Activated B cell treated with CpG ODN at 0.5 μM for 24 hours (primary cell): ENCODE measurements at places on chromosomes 7 and 10.

- no peaks in the 10 kb centered on the region for H3K36me3 ChIP-seq
- no peak overlapping the region for H3K4me3 ChIP-seq
- H3K27ac ChIP-seq, result no peak overlapping the region
- no peaks in the 10 kb centered on the region for H3K4me1 ChIP-seq
- no peak for DNase-seq
Observed at GRCh38 chr7:135768467-135768866, 19.9 kb upstream of the FAM180A start.

DNA sequence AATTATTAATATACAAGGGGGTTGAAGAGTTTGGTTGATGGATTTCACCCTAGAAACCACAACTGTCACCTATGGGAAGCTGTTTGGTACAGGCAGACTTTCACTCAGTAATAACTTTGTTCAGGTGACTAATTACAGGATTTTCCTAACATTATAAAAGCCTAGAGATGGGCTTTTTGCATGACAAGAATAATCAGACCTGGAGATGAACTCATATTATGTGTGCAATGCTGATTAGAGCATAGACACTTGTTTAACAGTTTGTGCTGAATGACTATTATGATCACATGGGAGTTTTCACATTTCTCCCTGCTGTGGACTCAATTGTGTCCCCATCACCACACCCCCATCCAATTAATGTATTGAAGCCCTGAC lies 90.2 kb upstream of the STEAP4 start:
- DNase-seq, result no peak
- no peak overlapping the region for H3K27ac ChIP-seq
- peaks cover 10% of the 10 kb centered on the region for H3K4me1 ChIP-seq
- H3K4me3 ChIP-seq, result no peak overlapping the region
- no peaks in the 10 kb centered on the region for H3K36me3 ChIP-seq

- H3K4me3 ChIP-seq, result no peak overlapping the region
- H3K27me3 ChIP-seq, result no peaks in the 10 kb centered on the region
- H3K27ac ChIP-seq, result no peak overlapping the region
Observed at GRCh38 chr7:80263333-80263732, 128.7 kb downstream of the GNAI1 start.

DNA sequence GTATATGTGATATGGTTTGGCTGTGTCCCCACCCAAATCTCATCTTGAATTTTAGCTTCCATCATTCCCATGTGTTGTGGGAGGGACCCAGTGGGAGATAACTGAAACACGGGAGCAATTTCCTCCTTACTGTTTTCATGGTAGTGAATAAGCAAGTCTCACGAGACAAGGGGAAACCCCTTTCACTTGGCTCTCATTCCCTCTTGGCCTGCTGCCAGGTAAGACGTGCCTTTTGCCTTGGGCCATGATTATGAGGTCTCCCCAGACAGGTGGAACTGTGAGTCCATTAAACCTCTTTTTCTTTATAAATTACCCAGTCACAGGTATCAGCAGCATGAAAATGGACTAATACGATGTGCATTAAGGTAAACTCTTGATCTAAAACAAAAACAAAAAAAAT lies 357.1 kb upstream of the AOAH start:
- peak overlapping the region; percentile 22 for H3K27ac ChIP-seq
- H3K4me1 ChIP-seq, result peaks cover 9% of the 10 kb centered on the region
- H3K4me3 ChIP-seq, result no peak overlapping the region

DNA sequence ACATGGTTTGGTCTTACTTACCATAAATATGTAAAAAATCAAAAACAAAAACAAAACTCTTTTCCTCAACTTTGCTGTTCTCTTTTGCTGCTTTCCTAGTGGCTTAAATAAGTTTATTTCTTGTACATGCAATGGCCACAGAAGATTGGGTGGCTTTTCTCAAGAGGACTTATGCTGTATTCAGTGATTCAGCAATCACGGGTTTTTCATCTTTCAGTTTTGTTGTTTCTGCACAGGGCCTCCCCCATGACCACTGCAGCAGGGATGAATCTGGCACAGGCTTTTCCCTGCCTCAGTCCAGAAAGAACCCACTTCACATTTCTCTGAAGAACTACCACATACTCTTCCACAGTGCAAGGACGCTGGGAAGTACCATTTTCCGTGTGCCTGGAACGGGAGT lies 355.0 kb downstream of the RNLS start:
- no peak overlapping the region for H3K27ac ChIP-seq
- H3K4me1 ChIP-seq, result no peaks in the 10 kb centered on the region
- H3K4me3 ChIP-seq, result no peak overlapping the region
- DNase-seq, result no peak
- no peaks in the 10 kb centered on the region for H3K36me3 ChIP-seq

- no peak overlapping the region for H3K27ac ChIP-seq
- H3K4me3 ChIP-seq, result no peak overlapping the region
- H3K27me3 ChIP-seq, result no peaks in the 10 kb centered on the region
- H3K4me1 ChIP-seq, result peaks cover 30% of the 10 kb centered on the region
- DNase-seq, result no peak
Observed at GRCh38 chr7:105187302-105188169, 173.5 kb downstream of the KMT2E start.

DNA sequence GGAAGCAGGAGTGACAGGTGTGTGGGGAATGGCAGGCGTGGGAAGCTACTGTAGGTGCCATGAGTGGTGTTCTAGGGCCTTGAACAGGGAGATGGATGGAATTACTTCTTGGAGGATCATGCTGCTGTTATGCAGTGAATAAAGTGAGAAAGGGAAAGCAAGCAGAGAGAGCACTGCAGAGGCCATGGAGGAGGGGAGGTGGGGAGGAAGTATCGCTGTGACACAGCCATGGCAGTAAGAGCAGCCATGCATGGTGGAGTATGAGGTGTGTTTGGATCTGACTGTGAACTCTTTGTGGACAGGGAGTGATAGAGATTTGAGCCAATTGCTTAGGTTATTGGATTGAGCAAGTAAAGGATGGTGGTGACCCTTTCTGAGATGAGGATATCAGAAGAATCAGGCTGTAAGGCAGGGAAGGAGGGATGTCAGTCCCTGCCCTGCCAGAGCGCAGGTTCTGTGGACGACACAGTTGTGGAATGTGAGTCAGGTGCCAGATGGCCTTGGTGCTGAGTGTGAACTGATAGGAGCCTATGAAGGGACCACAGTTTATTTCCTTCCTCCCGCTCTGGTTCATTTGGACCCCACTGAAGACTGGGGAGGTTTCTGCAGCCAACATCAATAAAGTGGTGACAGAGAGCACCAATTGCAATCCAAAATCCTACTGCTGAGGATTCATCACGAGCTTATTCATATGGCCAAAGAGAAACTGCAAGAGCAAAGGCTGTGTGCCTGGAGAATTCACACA lies 105.5 kb upstream of the TMEM72 start:
- H3K36me3 ChIP-seq, result no peaks in the 10 kb centered on the region
- H3K4me1 ChIP-seq, result no peaks in the 10 kb centered on the region
- no peak overlapping the region for H3K4me3 ChIP-seq
- peaks cover 8% of the 10 kb centered on the region for H3K27me3 ChIP-seq
- DNase-seq, result no peak

DNA sequence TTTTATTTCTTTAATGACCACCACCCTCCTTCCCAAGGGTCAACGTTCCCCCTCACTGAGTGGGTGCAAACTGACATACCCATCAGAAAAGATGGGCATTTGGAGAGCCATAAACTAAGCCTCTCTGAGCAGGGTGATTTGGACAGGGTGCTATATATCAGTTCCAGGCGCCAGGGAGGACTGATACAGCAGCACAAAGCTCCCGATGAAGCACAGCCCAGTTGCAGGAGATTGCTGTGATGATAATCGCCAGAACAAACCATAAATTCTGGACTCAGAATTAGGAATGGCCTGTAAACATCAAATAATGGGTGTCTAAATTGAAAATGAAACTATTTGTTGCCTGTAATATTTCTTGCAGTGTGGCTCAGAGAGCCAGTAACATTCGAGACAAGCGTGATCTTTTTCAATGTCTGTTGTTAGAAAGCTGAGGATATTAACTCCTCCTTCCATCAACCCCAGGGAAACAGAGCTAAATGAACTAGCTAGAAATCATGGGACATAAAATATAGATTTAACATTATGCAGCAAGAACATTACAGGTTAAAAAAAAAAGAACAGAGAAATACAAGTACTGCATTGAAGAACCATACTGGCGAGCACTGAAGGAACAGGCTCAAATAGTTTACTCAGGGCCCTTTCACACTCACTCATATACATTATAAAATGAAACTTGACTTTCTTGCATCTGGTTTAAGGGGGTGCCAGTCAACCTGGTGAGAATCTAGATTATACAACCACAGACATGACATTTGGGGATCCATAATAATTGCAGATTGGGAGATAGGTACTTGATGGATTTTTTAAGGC lies 137.5 kb upstream of the LRRTM3 start:
- H3K4me1 ChIP-seq, result no peaks in the 10 kb centered on the region
- H3K27me3 ChIP-seq, result no peaks in the 10 kb centered on the region
- H3K4me3 ChIP-seq, result no peak overlapping the region
- H3K36me3 ChIP-seq, result no peaks in the 10 kb centered on the region
- H3K27ac ChIP-seq, result no peak overlapping the region

DNA sequence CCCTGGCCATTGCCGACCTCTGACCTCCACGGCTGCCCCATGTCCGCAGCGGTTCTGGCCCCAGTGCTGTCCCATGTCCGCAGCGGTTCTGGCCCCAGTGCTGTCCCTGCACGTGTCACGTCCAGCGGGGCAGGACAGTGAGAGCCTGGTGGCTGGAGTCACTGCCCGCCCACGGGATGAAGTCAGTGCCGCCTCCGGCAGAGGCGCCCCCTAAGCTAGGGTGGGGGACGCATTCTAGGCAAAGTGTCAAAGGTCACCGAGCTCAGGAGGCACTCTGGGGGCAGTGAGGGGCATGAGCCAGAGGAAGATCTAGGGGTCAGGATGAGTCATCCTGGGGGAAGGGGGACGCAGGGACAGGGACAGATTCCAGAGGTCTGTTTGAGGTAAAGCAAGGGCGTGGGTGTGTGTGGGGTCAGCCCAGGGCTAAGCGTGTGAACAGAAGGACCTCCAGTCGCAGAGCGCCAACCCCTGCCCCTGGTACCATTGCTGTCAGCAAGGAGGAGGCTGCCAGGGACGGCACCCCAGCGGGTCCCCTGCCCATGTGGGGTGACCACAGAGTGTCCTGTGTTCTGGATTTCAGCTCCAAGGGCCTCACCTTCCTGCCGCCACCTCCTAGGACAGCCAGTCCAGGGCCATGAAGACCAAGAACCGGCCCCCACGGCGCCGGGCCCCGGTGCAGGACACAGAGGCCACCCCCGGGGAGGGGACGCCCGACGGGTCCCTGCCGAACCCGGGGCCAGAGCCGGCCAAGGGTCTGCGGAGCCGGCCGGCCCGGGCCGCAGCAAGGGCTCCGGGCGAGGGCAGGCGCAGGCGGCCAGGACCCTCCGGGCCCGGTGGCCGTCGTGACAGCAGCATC lies 665 bp downstream of the BHLHA15 start:
- H3K27ac ChIP-seq, result no peak overlapping the region
- peaks cover 6% of the 10 kb centered on the region for H3K4me1 ChIP-seq
- DNase-seq, result no peak
- peaks cover 14% of the 10 kb centered on the region for H3K36me3 ChIP-seq

GRCh38 chr7:55504093-55504859 lies 68.0 kb downstream of the VOPP1 start:
- H3K27ac ChIP-seq, result peak overlapping the region; percentile 81
- no peaks in the 10 kb centered on the region for H3K27me3 ChIP-seq
- H3K4me1 ChIP-seq, result peaks cover 75% of the 10 kb centered on the region
- H3K4me3 ChIP-seq, result peak overlapping the region; percentile 6

- H3K27me3 ChIP-seq, result peaks cover 68% of the 10 kb centered on the region
- no peaks in the 10 kb centered on the region for H3K36me3 ChIP-seq
- no peak for DNase-seq
- no peak overlapping the region for H3K27ac ChIP-seq
Observed at GRCh38 chr7:128362670-128363069, 1.2 kb upstream of the PRRT4 start.

DNA sequence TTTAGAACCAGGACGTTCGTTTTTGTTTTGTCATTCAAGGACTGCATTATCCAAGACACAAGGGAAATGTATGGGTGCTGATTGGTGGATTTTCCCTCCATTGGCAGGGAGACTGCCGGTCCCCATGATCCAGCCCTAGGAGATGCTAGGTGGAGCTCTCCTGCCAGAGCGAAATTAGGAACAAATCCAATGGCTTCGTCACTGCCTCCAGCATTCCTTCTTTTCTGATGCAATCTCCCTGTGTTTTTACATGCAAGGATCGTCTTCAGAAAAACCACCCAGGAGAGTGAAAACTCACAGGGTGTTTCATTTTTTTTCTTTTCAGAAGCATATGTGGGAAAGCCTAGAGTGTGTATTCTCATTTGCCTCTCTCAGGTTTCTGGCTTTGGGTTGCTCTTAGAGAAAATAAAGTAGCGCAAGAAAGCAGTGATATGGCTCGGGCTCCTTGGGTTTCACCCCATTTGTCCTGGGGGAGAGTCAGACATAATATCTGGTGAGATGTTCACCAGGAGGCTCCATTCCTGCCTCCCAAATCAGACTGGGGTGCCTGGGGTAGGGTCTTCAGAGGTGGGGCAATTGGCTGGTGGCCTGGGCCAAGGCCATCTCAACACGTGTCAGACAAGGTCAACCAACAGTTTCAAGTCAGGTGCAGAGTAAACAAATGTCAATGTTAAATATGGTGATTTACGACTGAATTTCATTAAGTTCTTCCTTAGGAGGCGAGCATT lies 450.9 kb upstream of the MKI67 start:
- H3K27me3 ChIP-seq, result peaks cover 3% of the 10 kb centered on the region
- DNase-seq, result no peak
- no peak overlapping the region for H3K4me3 ChIP-seq
- H3K27ac ChIP-seq, result no peak overlapping the region
- no peaks in the 10 kb centered on the region for H3K4me1 ChIP-seq

DNA sequence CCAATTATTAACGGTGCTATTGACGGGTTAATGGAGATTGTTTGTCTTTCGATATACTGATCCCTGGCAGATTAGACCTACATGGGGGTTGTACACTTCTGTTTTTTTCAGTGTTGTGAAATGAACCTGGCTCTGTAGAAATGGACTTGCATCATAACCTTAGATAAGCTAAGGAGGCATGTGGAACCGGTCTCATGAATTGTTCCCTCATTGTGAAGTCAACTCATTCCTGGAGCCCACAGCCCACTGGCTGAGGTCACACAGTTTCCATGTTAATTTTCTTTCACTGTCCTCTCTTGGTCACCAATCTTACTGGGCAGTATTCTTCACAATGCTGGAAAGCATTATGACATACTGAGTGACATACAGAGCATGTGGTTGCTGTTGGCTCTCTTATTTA lies 202.8 kb downstream of the BMPER start:
- H3K4me3 ChIP-seq, result no peak overlapping the region
- no peak overlapping the region for H3K27ac ChIP-seq
- no peak for DNase-seq

DNA sequence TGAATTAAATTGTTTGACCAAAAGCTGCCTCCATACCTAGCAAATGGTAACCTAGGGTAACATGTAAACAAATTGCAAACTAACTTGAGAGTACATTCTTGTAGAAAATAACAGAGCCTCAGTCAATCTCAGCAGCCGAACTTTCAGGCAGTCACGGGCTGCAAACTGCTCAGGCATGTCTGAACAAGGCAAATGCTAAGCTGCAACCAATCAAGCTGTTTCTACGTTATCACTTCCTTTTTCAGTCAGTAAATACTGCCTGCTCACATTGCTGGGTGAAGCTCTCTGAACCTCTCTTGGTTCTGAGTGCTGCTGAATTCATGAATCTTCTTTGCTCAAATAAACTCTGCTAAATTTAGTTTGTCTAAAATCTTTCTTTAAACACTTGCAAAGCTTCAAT lies 1212.4 kb downstream of the SORCS1 start:
- no peak overlapping the region for H3K4me3 ChIP-seq
- no peaks in the 10 kb centered on the region for H3K4me1 ChIP-seq
- no peaks in the 10 kb centered on the region for H3K36me3 ChIP-seq
- no peak for DNase-seq
